ENCODE measurements at places on chromosomes 6 and 20.

GRCh38 chr6:33466075-33466735 is 11.8 kb downstream of the ZBTB9 start:
- no peak for DNase-seq

DNA sequence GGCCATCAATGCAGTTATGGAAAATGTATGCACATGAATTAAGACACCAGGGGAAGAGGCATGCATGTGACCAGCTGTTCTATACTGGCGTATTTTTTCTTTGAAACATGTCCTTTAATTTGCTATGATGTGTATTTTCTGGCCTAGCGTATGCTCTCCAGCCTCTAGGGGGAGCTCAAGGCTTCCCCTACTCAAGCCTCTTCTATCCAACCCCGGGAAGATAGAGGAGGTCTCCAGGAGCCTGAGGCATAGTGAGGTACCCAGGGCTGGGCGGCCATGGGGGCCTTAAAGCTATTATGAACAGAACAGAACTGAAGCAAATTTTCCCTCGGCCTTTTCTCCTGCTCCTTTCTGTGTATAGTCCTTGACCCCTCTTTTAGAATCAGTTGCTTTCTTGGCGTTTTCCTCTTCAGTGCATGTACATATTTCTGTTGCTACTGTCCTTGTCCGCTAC is 528.9 kb downstream of the MAFB start:
- no peak for DNase-seq

DNA sequence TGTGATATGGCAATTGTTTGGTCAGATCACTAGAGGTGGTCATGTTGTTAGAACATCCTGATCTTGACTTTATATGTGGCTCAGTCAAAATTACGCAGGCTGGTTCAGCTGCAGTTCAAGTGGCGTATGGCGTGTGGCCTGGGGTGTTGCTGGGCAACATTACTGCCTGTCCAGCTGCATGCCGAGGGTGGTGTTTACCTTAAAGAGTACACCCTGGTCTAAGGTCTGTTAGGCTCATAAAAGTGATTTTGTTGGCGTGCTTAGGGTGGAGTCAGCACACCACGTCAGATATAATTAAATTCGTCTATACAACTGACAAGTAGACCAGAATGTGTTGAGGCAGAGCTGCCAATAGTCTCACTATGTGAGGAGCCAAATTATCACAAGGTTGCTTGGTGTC is 55.6 kb upstream of the NEDD9 start:
- DNase-seq, result no peak

DNA sequence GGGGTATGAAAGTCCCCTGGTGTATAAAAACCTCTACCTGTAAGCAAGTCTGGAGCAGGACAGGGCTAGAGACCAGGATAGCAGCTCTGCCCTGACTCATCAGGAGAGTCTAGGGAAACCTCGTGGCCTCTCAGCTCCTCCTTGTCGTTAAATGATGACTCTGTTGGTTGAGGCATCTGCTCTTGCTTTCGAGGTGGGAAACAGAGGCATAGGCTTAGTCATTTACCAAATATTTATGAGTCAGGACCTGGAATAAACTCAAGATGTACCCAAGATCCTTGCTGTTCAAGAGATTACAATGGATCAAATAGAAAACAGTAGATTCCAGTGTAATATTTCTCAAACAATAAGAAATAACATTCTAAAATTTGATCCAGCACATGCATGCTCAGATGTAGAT is 5.5 kb downstream of the MANBAL start:
- DNase-seq, result no peak

DNA sequence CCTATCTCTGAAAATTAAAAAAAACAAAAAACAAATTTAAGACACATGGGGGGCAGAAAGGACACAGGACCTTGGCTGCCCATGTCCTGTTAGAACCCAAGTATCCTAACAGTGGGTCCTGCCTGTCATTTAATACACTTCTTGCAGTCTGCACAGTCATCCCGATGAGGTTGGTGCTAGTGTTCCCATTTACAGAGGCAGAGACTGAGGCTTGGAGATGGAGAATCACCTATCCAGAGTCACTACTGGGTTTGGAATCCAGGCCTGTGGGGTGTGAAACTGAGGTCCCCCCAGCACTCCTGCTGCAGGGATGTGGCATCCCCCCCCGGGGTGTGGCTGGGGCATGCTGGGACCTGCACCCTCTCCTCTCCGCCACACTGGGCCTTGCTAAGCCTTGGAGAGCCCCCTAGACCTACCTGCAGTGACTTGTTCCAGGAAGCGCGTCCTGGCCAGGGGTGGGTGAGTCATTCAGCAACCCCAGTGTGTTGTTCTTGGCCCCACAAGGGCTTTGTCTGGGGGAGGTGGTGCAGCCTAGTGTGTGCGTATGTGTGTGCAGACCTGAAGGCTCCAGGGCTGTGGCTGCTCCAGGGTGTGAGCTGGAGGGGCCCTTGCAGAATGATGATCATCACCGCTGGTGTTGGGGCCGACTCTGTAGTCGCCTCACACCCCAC is 49.7 kb downstream of the BCAS4 start:
- DNase-seq, result no peak

DNA sequence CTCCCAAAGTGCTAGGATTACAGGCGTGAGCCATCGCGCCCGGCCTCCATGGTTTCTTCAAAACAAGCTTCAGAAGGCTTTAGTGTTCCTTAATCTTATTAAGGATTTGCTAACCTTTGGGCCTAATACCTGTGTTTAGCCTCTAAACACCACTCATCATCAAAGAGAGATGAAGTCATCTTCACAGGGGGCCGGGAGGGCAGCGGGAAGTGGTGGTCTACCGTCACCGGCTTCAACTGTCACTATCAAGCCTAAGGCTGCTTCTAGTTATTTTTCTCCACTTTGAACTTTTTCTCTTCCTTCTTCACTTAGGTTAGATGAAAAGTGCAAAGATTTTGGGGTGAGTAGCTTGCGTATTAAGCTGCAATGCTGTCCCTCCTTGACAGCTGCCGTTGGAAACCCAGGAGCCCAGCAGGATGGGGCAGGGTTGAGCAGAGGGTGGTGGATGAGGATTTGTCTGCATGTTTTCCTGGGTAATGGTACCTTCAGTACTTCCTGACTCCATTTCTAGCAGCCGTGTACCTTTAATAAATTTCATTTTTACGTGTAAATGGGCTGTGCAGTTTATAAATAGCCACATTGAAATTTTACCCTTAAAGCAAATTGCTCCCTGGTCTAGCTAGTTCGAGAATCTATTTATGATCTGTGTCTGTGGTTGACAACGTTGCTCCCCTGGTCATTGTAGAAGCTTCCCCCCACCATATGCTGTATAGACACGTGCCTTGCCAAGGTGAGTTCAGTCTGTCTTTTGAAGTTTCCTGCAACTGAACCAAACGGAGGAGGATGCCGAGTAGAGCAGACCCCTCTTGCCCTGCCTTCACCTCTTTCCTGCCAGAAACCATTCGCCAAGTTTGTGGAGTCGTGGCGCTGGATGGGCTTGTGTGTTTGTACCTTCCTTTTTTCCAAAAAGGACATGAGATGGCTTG is 64.8 kb downstream of the SYNJ2 start:
- DNase-seq, result no peak

- no peak for DNase-seq
Measured at GRCh38 chr20:37282556-37282955, 6.9 kb upstream of the MANBAL start.

GRCh38 chr6:150881911-150882481 is 16.5 kb downstream of the MTHFD1L start:
- DNase-seq, result no peak

DNA sequence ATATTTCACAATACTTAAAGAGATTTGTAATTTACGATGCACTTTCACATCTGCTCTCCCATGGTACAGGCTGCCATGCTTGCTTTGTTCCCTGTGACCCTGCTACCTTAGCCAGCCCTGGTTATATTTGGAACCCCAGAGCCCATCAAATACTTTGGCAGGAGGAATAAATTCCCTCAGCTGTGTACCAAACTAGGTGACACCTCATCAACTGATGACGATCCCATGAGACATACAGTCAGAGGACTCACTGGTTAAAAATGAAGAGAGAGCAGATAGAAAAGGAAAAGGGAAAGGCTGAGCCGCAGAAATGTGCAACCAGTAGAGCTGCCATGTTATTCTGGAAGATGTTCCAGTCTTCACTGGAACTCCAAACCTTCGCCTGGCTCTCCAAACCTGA is 120.0 kb downstream of the SIM1 start:
- no peak for DNase-seq

- DNase-seq, result no peak
Measured at GRCh38 chr6:10140136-10140535, 274.7 kb downstream of the TFAP2A start.

DNA sequence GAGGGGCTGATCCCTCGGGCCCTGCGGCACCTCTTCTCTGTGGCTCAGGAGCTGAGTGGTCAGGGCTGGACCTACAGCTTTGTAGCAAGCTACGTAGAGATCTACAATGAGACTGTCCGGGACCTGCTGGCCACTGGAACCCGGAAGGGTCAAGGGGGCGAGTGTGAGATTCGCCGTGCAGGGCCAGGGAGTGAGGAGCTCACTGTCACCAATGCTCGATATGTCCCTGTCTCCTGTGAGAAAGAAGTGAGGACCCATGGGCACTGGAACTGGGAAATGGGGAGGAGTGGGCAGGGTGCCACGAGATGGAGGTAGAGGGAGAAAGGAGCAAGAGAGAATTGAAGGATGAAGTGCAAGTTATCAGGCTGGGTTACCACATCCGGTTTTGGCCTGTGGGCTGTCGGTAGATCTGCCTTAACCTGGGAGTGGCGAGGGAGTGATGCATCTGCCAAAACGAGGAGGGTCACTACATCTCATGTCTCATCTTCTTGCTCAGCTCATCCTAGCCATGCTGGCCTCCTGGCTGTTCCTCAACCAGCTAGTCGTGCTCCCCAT is 5.4 kb upstream of the PHF1 start:
- no peak for DNase-seq
